ENCODE measurements at places on chromosomes 2 and 18. TPM values are rescaled to one million over a fixed set of nuclear protein-coding genes. Genes with fewer than 3 reads are reported as not detected.
A peak's percentile ranks its signal among the peaks of the same experiment; 100 is the strongest.

- peak; percentile 55 for DNase-seq
- H3K27ac ChIP-seq = no peak overlapping the region
- no peaks in the 10 kb centered on the region for H3K27me3 ChIP-seq
- no peak overlapping the region for H3K4me3 ChIP-seq
- no peaks in the 10 kb centered on the region for H3K36me3 ChIP-seq
Measured at GRCh38 chr2:233404222-233404621, 49.9 kb downstream of the DGKD start.

TRIM54 gene
- 46.8 TPM for total RNA-seq

GRCh38 chr2:232235716-232236115 is 142.8 kb upstream of the ALPP start:
- no peaks in the 10 kb centered on the region for H3K36me3 ChIP-seq
- DNase-seq = no peak
- no peak overlapping the region for H3K4me3 ChIP-seq
- no peak overlapping the region for H3K27ac ChIP-seq
- no peaks in the 10 kb centered on the region for H3K4me1 ChIP-seq
- no peaks in the 10 kb centered on the region for H3K27me3 ChIP-seq

DNA sequence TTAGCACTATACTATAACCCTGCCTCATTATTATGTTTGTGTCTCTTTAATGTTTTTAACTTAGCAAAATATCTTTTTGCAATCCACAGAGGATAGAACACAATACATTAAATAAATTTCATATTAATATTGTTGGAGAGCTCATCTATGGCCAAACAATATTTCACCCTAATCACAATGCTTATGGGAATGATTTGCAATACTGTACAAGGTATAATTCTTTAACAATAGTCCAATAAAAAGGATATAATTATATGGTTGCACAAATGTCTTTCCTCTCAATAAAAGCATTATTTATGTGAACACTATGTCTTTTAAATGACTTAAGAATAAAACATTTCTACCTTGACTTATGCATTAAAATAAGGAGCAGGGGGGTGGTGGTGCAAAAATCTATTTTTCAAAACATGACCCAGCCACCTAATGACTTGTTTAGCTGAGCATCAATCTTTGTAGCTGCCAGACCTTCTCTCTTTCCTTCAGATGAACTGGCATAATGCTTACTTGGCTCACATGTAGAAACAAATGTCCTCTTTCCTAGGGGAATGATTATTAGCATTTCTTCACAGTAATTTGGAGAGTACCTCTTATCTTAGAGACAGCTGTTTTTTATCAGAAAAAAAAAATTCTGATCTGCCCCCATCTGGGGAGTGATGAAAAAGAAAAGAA is 1933.6 kb upstream of the LRRTM1 start:
- DNase-seq = no peak
- no peak overlapping the region for H3K27ac ChIP-seq
- H3K27me3 ChIP-seq = no peaks in the 10 kb centered on the region
- H3K4me1 ChIP-seq = no peaks in the 10 kb centered on the region
- H3K36me3 ChIP-seq = no peaks in the 10 kb centered on the region

GRCh38 chr2:233519787-233520611 is 46.6 kb downstream of the USP40 start:
- no peaks in the 10 kb centered on the region for H3K4me1 ChIP-seq
- no peaks in the 10 kb centered on the region for H3K27me3 ChIP-seq
- DNase-seq = no peak

SPR gene
- 27.6 TPM for total RNA-seq
